ENCODE measurements at places on chromosomes 7 and 10.

DNA sequence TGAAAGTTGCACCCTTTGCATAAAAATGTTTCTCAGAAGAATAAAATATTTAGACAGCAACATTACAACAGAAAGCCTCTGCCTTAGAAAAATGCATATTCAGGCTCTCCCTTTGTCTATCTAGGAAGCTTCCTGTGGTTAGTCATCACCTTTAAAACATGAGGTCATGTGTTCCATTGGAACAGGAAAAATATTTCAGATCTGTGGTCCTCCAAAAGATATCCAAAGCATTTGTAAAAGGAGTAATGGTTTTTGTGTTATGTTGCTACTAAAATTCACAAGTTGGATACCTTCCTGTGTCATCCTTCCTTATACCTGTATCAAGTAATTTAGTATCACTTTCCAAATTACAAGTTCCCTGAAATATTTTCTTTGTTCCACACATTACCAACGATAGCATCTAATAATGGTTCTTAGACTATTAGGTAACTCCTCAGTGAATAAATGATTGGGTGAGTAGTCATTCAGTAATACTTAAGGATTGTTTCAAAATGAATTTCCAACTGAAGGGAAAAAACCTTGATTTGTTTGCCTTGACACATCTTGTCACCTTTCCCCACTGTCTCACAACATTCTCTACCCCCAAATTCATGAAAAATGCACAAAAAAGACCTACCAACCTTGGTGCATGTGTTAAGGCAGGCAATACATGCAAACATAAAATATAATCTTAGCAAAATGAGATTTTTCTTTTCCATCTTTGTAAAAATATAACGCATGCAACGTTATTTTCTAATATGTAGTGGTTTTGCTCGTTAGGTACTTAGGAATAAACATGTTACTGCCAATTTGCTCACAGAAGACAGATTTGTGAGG lies 19.7 kb upstream of the RHOBTB1 start:
- DNase-seq = peak; percentile 82

DNA sequence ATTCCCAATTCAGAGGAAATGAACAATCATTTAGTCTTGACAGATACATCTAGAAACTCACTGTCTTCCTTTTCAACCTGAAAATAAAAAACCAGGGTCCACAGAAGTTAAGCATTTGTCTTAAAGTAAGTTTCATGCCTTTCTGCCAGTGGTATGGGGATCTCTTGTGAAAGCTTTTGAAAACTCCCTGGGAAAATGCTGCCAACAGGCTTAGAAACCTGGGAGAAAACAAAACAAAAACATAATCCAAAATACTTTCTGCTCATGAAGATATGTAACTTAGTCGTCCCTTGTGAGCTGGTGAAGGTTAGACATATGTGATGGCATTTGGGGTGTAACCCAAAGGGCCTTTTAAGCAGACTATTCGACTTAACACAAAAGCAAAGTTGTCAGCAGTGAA lies 66.4 kb upstream of the ZNF438 start:
- DNase-seq = peak; percentile 64

DNA sequence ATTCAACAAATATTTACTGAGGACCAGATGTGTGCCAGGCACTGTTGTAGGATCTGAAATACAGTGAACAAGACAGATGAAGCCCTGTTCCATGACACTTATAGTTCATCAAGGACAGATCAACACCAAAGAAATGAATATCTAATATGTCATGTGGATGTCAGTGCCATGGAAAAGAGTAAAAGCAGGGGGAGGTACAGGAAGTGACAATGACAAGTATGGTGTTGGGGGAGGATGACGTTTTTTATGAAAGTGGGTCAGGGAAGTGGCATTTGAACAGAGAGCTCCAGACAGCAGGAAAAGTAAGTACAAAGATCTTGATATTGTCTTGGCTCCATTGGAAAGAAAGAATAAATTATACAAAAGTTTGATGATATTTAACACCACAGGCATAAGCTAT lies 7.0 kb upstream of the SFMBT2 start:
- no peak for DNase-seq

DNA sequence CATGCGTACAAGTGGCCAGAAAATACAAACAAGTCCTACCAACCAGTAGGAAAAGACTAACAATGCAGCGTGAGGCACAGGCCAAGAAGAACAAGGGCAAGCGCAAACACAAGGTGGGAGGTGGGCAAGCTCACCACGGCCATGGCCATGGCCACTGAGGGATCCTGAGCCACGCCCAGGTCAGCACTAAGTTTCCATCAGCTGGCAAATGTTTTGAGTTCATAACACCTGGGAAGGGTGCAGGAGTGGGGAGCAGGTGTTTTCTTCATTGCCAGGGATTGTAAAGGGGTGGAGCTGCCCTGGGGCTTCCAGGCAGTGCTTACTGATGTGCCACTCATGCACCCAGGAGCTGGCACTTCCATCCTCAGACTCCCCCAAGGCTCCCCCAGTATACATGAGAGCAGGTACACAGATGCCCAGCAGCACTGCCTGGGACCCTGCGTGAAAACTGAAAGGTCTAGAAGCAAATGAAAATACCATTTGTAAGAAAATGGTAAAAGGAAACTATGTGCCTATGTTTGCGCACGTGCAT lies 139.2 kb upstream of the RET start:
- DNase-seq = no peak

Data from fibroblast of pulmonary artery (primary cell).